Left lung (tissue), 14 donors: ENCODE measurements at places on chromosomes 5 and 9. TPM values are rescaled to one million over a fixed set of nuclear protein-coding genes. Genes with fewer than 3 reads are reported as not detected.

DNA sequence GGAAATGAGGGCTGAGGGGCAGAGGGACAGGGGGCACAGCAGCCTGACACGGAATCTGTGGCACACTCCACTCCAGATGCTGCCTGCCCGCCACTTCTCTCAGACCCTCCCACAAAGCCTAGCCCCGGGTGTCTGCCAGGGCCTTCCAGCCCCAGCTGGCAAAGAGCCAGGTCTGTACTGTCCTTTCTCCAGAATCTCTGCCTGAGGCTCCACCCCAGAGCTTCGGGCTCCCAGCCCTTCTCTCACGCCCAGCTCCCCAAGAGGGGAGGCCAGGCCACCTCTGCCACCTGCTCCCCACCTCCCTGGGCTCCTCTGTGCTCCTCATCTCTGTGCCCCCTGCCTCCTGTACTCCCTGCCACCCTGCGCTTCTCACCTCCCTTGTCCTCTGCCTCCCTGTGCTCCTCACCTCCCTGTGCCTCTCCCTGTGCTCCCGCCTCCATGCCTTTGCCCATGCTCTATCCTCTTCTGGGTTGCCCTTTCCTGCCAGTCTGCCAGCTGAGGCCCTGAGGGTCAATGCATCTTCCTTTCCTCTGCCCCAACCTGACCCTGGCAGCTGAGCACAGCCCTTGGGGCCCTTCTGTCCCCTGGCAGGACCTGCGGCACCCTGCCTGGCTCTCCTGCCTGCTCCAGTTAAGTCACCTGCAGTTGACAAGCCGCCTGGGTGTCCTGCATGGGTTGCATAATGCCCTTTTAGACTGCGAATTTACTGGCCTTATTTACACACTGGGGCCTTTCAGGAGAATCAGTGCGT, 36.4 kb downstream of the RASGEF1C start:
- H3K36me3 ChIP-seq = no peaks in the 10 kb centered on the region
- no peak overlapping the region for H3K4me3 ChIP-seq
- H3K27me3 ChIP-seq = peaks cover 31% of the 10 kb centered on the region
- peak; percentile 26 for DNase-seq

The NUTM2F gene
- not detected for polyA plus RNA-seq

DNA sequence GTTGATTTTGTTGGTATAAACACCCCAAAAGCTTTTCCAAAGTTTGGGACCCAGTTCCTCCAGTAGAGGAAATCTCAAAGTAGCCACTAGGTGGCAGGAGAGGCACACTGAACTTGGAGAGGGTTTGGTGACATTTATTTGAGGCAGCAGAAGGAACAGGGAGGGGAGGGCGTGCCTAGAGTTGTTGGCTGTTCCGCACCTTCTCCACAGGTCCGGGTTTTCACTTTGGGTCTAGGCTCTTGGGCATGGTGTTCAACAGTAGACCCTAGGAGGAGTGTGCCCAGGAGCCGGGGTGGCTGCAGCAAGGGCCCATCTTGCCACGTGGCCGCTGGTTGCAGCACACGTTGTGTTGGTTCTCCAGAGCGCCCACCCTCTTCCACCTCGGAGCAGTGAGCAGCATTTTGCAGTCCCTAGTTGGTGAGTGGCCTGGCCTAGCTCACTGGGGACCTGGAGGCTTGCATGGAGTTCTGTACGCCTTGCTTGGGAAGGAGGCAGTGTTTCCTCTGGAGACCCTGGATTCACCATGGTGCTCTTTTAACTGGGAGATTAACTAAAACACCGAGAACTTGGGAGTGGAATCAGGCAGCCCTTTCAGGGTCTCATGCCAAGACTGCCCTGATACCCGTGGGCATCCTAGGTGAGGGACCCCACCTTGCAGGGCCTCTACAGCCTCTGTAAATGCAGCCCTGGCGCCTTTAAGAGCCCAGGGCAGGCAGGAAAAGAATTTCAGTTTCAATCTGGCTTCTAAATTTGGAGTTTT, 28.2 kb downstream of the PTPA start:
- no peaks in the 10 kb centered on the region for H3K27me3 ChIP-seq
- H3K36me3 ChIP-seq = peaks cover 64% of the 10 kb centered on the region
- DNase-seq = peak; percentile 72

DNA sequence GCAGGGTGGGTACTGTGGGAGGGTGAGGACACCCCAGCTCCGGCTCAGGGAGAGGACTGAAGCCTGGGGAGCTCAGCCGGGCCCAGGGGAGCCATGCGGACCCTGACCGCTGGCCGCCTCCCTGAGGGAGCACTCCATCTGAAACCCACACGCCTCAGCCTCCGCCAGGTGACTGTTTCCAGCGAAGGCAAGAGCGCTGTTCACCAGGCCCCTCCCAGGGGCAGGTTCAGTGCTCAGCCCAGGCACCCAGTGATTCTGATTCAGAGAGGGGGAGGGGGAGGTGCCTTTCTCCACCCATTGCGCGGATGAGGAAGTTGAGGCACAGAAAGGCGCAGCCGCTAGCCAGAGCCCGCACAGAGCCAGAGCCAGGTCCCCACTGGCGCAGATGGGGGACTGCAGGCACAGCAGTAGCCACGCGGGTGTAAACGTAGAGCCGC, 27.0 kb downstream of the ADGRD2 start:
- no peaks in the 10 kb centered on the region for H3K36me3 ChIP-seq
- no peak overlapping the region for H3K4me3 ChIP-seq
- peaks cover 18% of the 10 kb centered on the region for H3K4me1 ChIP-seq
- peaks cover 83% of the 10 kb centered on the region for H3K27me3 ChIP-seq

The ITGA2 gene
- 48.7 TPM for polyA plus RNA-seq

- no peak overlapping the region for H3K27ac ChIP-seq
- DNase-seq = no peak
- H3K4me3 ChIP-seq = no peak overlapping the region
Observed at GRCh38 chr9:131661568-131662288, 78.1 kb downstream of the RAPGEF1 start.

- H3K4me1 ChIP-seq = peaks cover 12% of the 10 kb centered on the region
- no peaks in the 10 kb centered on the region for H3K27me3 ChIP-seq
- no peak for DNase-seq
Observed at GRCh38 chr5:52811067-52811749, 23.5 kb downstream of the ITGA1 start.

DNA sequence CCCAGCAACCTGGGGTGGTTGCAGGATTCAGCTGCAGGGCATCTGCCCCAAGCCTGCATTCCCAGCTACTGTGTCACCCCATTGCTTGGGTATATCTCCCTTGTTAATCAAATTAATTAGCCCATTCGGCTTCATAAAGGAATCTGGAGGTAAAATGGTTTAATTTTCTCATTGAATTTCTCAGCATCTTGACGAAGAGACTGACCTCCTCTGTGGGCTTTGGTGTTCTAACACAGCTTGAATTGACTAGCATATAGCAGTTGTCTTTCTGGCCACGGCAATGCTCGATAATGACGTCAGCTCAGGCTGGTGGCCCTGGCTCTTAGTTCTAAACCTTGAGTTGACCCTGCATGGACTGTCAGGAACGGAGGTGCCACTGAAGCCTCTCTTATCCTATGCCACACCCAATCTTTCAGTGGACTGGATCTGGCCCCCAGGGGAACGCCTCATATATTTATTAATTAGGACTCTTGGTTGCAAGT, 72.4 kb downstream of the MSX2 start:
- peaks cover 55% of the 10 kb centered on the region for H3K27me3 ChIP-seq
- no peaks in the 10 kb centered on the region for H3K36me3 ChIP-seq
- H3K4me3 ChIP-seq = no peak overlapping the region
- H3K4me1 ChIP-seq = no peaks in the 10 kb centered on the region

DNA sequence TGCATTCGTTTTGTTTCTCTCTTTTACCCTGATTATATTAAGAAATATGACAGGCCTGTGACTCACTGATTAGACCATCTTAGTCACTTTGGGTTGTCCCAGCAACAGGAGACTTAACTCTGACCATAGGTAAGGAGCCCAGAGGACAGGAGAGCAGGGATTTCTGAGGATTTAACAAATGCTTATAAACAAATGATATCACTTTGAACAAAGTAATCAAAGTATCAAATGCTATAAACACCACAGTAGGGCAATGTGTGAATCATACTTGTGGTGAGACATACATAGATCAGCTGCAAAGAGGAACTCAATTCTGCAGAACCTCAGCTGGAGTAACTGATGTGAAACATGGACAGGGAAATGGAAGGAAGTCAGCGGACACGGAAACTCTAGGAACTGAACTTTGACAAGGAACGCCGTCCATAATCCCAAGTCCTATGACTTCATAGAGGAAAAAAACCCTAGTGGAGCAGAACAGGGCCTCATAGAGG, 190.6 kb upstream of the MSX2 start:
- no peak overlapping the region for H3K27ac ChIP-seq
- H3K27me3 ChIP-seq = peaks cover 14% of the 10 kb centered on the region
- no peaks in the 10 kb centered on the region for H3K36me3 ChIP-seq
- peaks cover 6% of the 10 kb centered on the region for H3K4me1 ChIP-seq
- no peak overlapping the region for H3K4me3 ChIP-seq
- no peak for DNase-seq

The CCL27 gene
- polyA plus RNA-seq = 0.79 TPM

- no peaks in the 10 kb centered on the region for H3K36me3 ChIP-seq
- no peak overlapping the region for H3K27ac ChIP-seq
- no peak for DNase-seq
- no peaks in the 10 kb centered on the region for H3K27me3 ChIP-seq
- no peaks in the 10 kb centered on the region for H3K4me1 ChIP-seq
Observed at GRCh38 chr5:95424526-95424925, 33.4 kb downstream of the FAM81B start.

- no peaks in the 10 kb centered on the region for H3K27me3 ChIP-seq
- no peak overlapping the region for H3K4me3 ChIP-seq
- H3K36me3 ChIP-seq = peaks cover 13% of the 10 kb centered on the region
- no peak overlapping the region for H3K27ac ChIP-seq
Observed at GRCh38 chr9:129108805-129109536, 1.6 kb downstream of the CRAT start.

- no peak overlapping the region for H3K4me3 ChIP-seq
- no peaks in the 10 kb centered on the region for H3K4me1 ChIP-seq
- DNase-seq = no peak
- H3K27me3 ChIP-seq = no peaks in the 10 kb centered on the region
- no peak overlapping the region for H3K27ac ChIP-seq
Observed at GRCh38 chr5:53601570-53601969, 41.1 kb downstream of the NDUFS4 start.

The GRM6 gene
- 1.8 TPM for polyA plus RNA-seq
